ENCODE measurements at places on chromosomes 6 and 20. TPM values are rescaled to one million over a fixed set of nuclear protein-coding genes. Genes with fewer than 3 reads are reported as not detected.

KCNK15 gene
- 0.44 TPM for total RNA-seq

BNIP5 gene
- not detected for total RNA-seq

PRICKLE4 gene
- total RNA-seq: 4.0 TPM

SLC2A10 gene
- total RNA-seq: 8.5 TPM

PRPH2 gene
- total RNA-seq: not detected

ELOVL2 gene
- 1.4 TPM for total RNA-seq

PRR3 gene
- total RNA-seq: 10.8 TPM

TRIM10 gene
- 0.67 TPM for total RNA-seq

DNA sequence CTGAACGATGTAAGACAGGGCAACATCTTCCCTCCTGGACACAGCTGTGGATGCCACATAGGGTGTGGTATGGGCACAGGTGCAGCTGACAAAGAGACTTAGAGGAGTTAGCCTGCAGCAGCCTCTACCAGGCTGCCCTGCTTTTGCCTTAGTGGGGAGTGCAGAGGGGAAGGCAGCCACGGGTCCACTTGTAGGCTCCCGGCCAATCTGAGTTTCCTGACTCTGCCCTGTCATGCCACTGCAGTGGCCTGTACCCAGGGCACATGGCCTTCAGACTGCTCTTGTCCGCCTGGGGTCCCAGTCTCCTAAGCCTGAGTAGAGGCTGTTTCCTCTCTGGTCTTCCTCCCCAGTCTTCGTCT, 17.1 kb upstream of the CST9L start:
- H3K27ac ChIP-seq: no peak overlapping the region
- no peaks in the 10 kb centered on the region for H3K27me3 ChIP-seq
- no peak for DNase-seq
- H3K4me1 ChIP-seq: no peaks in the 10 kb centered on the region
- no peak overlapping the region for H3K4me3 ChIP-seq

DNA sequence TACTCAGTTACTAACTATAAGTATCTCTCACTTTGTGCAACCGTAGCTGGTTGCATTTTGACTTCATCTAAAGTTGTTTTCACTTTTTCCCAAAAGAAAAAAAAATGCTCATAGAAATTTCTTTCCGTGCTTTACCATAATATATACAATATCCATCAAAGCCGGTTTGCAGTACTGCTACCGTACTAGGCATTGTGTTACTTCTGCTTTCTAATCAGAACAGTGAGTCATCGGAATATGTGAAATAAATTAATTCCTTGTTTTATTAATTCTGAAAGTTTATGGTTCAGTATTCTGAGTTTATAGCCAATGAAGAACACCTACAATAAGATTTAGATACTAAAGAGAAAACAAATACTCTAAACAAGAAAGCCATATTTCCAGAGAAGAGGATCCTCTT, 72.5 kb downstream of the TNFRSF21 start:
- H3K36me3 ChIP-seq: no peaks in the 10 kb centered on the region
- no peaks in the 10 kb centered on the region for H3K27me3 ChIP-seq
- no peak overlapping the region for H3K27ac ChIP-seq
- no peak for DNase-seq

DNA sequence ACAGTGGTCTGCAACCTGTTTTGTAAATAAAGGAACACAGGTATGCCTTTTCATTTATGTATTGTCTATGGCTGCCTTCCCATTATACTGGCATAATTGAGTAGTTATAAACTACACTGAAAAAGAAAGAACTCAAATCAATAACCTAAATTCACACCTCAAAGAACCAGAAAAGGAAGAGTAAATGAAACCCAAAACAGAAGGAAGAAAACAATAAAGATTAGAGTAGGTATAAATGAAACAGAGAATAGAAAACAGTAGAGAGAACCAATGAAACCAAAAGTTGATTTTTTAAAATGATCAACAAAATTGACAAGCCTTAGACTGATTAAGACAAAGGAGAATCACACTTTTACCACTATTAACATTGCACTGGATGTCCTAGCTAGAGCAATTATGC, 34.7 kb downstream of the FAM184A start:
- no peak for DNase-seq
- H3K4me3 ChIP-seq: no peak overlapping the region
- H3K4me1 ChIP-seq: no peaks in the 10 kb centered on the region
- no peak overlapping the region for H3K27ac ChIP-seq
- H3K36me3 ChIP-seq: no peaks in the 10 kb centered on the region

DNA sequence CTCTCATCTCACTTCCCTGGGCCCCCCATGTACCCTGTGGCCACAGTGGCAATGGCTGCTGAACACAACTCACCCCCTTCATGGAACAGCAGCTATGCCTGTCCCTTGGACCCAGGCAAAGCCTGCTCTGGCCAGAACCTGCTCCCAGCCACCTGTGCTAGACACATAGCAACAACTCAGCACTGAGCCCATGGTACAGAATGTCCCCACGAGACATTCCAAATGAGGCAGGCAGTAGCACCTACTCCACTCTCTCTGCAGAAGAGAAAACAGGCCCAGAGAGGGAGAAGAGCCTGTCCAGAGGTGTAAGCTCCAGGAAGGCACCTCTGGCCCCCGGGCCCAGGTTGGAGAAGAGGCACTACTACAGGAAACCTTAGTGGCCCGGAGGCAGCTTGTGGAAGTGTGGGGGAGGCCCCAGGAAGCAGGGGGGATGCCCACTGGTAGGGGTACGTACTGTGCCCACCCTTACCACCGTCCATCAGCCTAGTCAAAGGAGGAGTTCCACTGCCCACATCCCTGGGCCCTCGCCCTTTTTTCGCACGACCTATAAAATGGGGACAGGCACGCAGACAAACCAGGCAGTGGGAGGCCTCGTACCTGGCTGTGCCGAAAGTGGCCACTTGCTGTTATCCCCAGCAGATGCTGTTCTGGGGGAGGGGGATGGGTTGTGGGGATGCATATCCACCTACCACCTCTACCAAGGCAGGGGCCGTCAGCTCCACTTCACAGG, 97.2 kb downstream of the ASXL1 start:
- DNase-seq: no peak
- H3K27me3 ChIP-seq: no peaks in the 10 kb centered on the region
- H3K36me3 ChIP-seq: peaks cover 30% of the 10 kb centered on the region
- no peak overlapping the region for H3K4me3 ChIP-seq
- H3K27ac ChIP-seq: no peak overlapping the region

DNA sequence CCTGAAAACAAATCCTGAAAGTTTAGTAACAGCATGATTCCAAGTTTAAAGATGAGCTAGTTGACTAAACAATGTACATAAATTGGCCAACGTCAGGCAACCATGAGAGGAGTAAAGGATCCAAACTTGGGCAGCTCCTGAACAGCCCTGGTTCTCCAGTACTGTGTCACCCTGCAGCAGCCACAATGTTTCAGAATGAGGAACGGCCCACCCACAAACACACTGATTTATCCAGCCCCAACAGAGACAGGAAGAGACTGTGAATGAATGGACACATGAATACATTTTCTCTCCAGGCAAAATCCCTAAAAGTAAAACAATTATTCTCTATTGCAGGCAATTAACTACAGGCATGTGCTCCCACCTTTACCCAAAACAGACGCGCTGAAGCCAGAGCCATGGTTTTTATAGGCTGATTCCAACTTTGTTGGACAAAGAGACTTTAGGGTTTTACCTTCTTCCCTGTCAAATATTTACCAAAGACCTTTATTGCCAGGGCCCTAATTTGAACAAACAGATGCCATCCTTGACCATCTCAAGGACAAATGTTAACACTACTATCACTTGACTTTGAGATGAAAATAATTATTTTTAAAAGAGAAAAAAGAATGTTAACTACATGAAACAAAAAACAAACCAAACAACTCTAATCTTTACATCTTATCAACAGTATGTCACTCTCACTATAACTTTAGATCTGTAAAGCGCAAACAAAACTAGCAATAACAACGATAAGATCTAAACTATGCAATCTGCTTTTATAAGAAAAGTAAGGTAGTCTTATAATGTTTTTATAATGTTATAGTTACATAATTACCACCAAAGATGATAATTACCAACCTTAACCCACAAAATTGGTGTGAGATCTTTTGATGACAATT, 22.9 kb downstream of the CNKSR3 start:
- no peak overlapping the region for H3K4me3 ChIP-seq
- no peaks in the 10 kb centered on the region for H3K4me1 ChIP-seq
- H3K36me3 ChIP-seq: no peaks in the 10 kb centered on the region
- DNase-seq: no peak

DNA sequence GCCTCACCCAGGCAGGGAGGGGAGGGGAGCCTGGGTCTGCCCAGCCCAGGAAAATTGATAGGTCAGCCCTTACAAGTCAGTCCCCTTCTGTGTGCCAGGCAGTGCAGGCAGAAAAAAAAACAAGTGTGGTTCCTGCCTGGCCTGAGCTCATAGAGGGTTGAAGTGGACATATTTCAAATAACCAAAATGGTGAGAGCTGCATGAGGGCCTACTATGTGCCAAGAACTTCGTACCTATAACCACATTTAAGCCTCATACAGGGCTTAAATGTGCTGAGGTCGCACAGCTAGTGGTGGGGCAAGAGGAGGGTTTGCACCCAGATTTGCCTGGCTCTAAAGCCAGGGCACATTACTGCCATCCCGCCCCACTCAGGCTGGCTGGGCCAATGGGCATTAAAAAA, 6.9 kb upstream of the NOL4L start:
- no peaks in the 10 kb centered on the region for H3K27me3 ChIP-seq
- no peak overlapping the region for H3K27ac ChIP-seq
- DNase-seq: no peak

GRCh38 chr6:80974579-80974978, 777.9 kb downstream of the TENT5A start:
- no peaks in the 10 kb centered on the region for H3K36me3 ChIP-seq
- H3K4me1 ChIP-seq: no peaks in the 10 kb centered on the region
- H3K4me3 ChIP-seq: no peak overlapping the region
- no peak overlapping the region for H3K27ac ChIP-seq
- H3K27me3 ChIP-seq: no peaks in the 10 kb centered on the region
- no peak for DNase-seq

- no peaks in the 10 kb centered on the region for H3K27me3 ChIP-seq
- no peak overlapping the region for H3K27ac ChIP-seq
- H3K4me3 ChIP-seq: no peak overlapping the region
- DNase-seq: no peak
These were observed 99.7 kb downstream of the IRF4 start for GRCh38 chr6:491233-491632.

DNA sequence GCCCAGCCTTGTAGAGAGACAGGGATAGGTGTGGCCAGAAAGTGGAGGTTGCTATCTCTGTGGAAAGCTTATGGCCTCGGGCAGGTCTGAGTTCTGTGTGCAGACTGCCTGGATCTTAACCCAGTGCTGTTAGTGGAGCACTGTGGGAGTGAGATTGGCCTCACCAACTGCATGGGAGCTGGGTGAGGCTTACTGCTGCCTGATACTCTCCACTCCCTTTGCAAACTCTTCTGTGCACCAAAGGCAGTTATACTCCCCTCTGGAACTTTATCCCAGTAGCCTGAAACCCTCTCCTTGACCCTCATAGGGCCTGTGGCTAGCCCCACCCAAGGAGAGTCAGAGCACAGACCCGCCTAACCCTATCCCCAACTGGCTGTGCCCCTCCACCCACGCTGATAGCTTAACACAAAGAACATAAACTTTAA, 41.4 kb upstream of the PKIB start:
- H3K27me3 ChIP-seq: no peaks in the 10 kb centered on the region
- H3K36me3 ChIP-seq: no peaks in the 10 kb centered on the region

DNA sequence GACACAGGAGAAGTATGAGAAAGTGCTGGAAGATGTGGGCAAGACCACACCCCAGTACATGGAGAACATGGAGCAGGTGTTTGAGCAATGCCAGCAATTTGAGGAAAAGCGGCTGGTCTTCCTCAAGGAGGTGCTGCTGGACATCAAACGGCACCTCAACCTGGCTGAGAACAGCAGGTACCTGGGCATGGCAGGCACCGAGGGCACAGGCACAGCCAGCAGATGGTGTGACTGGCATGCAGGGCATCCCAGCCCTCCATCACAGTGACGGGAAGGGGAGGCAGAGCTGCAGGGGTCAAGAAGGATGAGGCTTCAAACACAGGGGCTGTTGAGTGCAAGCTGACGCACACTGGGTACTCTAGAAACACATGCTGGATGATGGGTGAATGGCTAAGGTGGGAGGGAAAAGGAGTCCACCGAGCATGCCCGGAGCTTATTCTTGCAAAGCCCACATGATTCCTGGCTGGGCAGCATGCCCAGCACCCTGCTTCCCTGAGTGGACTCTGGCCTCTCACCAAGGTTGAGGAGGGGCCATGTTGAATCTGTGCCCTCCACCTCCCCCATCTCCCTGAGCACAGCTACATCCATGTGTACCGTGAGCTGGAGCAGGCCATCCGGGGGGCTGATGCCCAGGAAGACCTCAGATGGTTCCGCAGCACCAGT, 26.3 kb downstream of the SPDEF start:
- H3K27ac ChIP-seq: no peak overlapping the region
- H3K27me3 ChIP-seq: no peaks in the 10 kb centered on the region
- no peaks in the 10 kb centered on the region for H3K36me3 ChIP-seq
- DNase-seq: no peak
- peaks cover 3% of the 10 kb centered on the region for H3K4me1 ChIP-seq

DNA sequence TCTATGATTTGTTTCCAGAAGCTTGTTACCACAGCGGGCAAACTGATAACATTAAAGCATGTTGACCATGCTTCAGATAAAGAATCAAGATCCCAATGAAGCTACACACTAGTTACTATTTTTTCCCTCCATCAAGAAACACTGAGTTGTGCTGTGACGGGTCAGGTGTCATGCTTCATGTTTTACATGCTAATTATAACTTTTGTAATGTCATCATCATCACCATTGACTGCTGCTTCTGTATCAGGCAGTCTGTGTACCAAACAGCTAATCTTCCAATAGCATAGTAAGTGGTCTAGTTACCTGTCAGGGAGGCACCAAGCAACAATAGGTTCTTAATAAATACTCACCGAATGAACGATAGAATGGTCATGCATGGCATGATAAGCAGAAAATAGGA, 388.1 kb downstream of the THBS2 start:
- DNase-seq: no peak
- H3K27ac ChIP-seq: no peak overlapping the region
- no peaks in the 10 kb centered on the region for H3K27me3 ChIP-seq
- no peak overlapping the region for H3K4me3 ChIP-seq
- H3K4me1 ChIP-seq: no peaks in the 10 kb centered on the region
- no peaks in the 10 kb centered on the region for H3K36me3 ChIP-seq

DNA sequence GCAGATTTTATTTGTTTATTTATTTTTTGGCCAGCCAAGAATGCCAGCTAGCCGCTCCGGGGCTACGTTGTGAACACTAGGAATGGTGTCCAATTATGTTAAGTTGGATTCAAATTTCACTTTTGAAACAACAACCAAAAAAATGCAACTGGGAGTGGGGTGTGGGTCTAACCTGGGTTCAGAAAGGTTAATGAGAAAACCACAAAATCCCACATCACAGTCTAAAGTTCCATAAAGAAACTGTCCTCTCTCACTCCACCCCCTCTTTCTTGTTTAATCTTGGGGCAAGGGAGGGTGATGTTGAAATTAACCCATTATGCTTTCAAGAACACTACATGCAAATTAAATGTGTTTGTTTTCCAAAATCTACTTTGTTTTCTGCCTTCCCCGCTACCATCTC, 77.2 kb downstream of the LINC00237 start:
- no peak for DNase-seq
- H3K27ac ChIP-seq: no peak overlapping the region
- H3K27me3 ChIP-seq: no peaks in the 10 kb centered on the region
- no peaks in the 10 kb centered on the region for H3K36me3 ChIP-seq
- no peaks in the 10 kb centered on the region for H3K4me1 ChIP-seq
- no peak overlapping the region for H3K4me3 ChIP-seq

- no peaks in the 10 kb centered on the region for H3K27me3 ChIP-seq
- H3K4me3 ChIP-seq: no peak overlapping the region
- no peak for DNase-seq
- H3K27ac ChIP-seq: no peak overlapping the region
These were observed 309.4 kb upstream of the SOX4 start for GRCh38 chr6:21284166-21284565.

GRCh38 chr6:116328528-116328903, 42.2 kb upstream of the DSE start:
- no peaks in the 10 kb centered on the region for H3K27me3 ChIP-seq
- H3K36me3 ChIP-seq: no peaks in the 10 kb centered on the region
- H3K4me3 ChIP-seq: no peak overlapping the region
- H3K27ac ChIP-seq: no peak overlapping the region
